Suprapubic skin (tissue), 4 donors: ENCODE measurements at places on chromosomes 12 and 14. TPM values are rescaled to one million over a fixed set of nuclear protein-coding genes. Genes with fewer than 3 reads are reported as not detected.

The PTCSC3 gene
- total RNA-seq = not detected

The SCN8A gene
- total RNA-seq = 0.08 TPM

The PMCH gene
- not detected for total RNA-seq

The CHGA gene
- not detected for total RNA-seq

DNA sequence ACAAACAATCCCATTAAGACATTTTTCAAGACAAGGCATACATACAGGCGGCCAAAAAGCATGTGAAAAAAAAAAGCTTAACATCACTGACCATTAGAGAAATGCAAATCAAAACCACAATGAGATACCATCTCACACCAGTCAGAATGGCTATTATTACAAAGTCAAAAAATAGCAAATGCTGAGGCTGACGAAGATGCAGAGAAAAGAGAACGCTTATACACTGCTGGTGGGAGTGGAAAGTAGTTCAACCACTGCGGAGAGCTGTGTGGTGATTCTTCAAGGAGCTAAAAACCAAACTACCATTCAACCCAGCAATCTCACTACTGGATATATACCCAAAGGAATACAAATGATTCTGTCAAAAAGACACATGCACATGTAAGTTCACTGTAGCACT lies 216.7 kb downstream of the FOXG1 start:
- no peak for DNase-seq
- H3K4me1 ChIP-seq = no peaks in the 10 kb centered on the region
- H3K27me3 ChIP-seq = no peaks in the 10 kb centered on the region
- H3K27ac ChIP-seq = no peak overlapping the region
- no peaks in the 10 kb centered on the region for H3K36me3 ChIP-seq

- H3K4me3 ChIP-seq = no peak overlapping the region
- no peak overlapping the region for H3K27ac ChIP-seq
- no peak for DNase-seq
- H3K4me1 ChIP-seq = no peaks in the 10 kb centered on the region
Measured at GRCh38 chr12:84874825-84875139, 37.8 kb downstream of the SLC6A15 start.
